ENCODE measurements at places on chromosomes 4 and X.

DNA sequence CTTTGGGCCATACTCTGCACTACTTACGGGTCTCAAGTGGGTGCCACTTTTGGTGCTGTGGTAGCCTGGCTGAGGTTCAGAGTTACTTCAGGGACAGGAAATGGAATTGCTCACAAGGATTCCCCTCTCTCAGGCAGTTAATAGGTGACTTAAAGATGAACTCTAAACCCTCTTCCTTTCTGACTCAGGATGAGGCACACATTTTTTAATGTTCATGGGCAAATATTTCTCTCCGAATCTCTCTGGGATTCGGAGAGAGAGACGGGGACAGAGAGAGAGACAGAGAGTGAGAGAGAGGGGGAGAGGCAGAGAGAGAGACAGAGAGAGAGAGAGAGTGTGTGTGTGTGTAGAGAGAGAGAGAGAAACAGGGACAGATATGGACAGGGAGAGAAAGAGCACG, 79.8 kb downstream of the NYX start:
- no peak overlapping the region for H3K27ac ChIP-seq
- H3K36me3 ChIP-seq, result no peaks in the 10 kb centered on the region
- no peak overlapping the region for H3K4me3 ChIP-seq
- DNase-seq, result no peak

DNA sequence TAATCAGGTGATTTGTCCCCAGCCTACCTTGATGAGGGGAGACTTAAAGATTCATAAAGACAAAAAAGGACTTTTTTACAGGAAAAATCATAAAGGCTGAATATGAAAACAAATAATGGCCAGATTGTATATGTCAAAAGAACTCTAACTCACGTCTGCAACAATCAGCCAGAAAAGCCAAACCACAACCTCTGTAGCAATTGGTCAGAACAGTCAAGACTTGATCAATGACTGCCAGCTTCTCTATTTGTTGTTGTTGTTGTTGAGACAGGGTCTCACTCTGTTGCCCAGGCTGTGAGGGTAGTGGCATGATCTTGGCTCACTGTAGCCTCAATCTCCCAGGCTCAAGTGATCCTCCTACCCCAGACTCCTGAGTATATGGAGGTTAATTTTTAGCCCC, 35.9 kb upstream of the PPA2 start:
- H3K4me3 ChIP-seq, result no peak overlapping the region
- H3K36me3 ChIP-seq, result no peaks in the 10 kb centered on the region
- H3K4me1 ChIP-seq, result no peaks in the 10 kb centered on the region
- H3K27ac ChIP-seq, result no peak overlapping the region
- DNase-seq, result no peak

DNA sequence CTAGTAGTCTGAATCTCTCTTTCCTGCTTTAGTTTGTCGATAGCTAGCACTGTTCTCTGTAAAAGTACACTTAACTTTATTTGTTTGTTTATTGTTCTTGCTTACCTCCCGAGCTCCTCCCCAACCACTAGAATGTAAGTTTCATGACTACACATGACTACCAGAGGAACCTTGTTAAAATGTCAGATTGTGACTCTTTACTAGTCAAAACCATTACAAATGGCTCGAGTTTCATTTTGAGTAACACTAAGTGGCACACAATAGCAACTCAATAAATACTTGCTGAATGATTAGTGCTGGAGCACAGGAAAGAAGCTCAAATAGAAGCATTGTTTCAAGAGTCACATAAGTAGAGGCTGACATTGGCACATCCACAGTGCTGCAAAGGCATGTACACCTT, 116.1 kb downstream of the MAPK10 start:
- H3K4me1 ChIP-seq, result no peaks in the 10 kb centered on the region
- no peaks in the 10 kb centered on the region for H3K27me3 ChIP-seq
- no peak for DNase-seq

GRCh38 chr4:128347930-128348660, 60.5 kb upstream of the PGRMC2 start:
- no peaks in the 10 kb centered on the region for H3K4me1 ChIP-seq
- H3K4me3 ChIP-seq, result no peak overlapping the region
- H3K27ac ChIP-seq, result no peak overlapping the region
- H3K27me3 ChIP-seq, result no peaks in the 10 kb centered on the region
- no peaks in the 10 kb centered on the region for H3K36me3 ChIP-seq

DNA sequence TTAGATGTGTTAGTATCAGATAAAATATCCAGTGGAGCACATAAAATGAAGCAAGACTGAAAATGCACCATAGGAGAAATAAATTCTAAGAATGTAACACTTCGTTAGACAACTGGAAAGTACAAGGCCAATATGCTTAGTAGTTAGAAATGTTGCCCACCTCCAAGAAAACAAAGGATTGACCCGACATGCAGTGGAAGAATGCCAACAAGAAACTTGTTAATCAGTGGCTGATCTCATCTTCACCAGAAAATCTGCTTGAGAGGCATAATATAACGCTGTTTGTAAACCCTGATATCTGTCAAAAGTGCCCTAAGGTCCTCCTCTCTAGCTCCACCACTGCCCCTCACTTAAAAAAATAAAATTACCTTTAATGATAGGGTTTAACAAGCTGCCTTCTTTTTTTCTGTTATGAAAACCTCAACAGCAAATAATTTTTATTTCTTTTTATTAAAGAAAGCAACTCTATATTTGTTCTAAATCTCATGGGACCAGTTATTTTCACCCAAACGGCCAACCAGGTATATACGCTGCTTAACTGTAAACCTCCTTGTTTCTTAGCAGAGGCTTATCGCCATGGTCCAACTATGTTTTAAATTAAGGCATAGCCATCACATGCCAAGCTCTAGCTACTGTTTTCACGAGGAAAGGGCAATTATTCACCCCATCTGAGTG, 1.8 kb downstream of the RASGEF1B start:
- peak; percentile 51 for DNase-seq
- no peaks in the 10 kb centered on the region for H3K27me3 ChIP-seq
- no peaks in the 10 kb centered on the region for H3K36me3 ChIP-seq
- peak overlapping the region; percentile 83 for H3K4me3 ChIP-seq

GRCh38 chr4:5124876-5125275, 73.6 kb downstream of the STK32B start:
- H3K27ac ChIP-seq, result no peak overlapping the region
- no peaks in the 10 kb centered on the region for H3K4me1 ChIP-seq
- H3K27me3 ChIP-seq, result no peaks in the 10 kb centered on the region
- peak; percentile 28 for DNase-seq

DNA sequence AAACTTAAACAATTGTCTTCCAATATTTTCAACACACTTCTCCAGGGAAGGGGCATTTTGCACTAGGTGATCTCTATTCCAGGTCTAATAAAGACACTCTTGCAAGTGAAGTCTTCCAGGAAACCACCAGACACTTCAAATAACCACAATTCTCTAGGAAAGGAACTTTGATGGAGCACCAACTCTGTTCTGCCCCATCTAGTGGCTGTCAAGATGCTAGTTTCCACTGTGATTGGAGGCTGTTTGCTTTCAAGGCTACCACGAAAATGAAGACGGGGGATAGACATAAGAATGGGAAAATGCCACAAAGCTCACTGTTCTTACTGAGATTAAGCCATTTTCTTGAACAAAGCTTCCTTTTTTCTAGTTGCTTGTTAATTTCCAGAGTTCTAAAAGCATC, 100.6 kb upstream of the F9 start:
- no peak overlapping the region for H3K4me3 ChIP-seq
- no peaks in the 10 kb centered on the region for H3K36me3 ChIP-seq
- H3K27me3 ChIP-seq, result no peaks in the 10 kb centered on the region

DNA sequence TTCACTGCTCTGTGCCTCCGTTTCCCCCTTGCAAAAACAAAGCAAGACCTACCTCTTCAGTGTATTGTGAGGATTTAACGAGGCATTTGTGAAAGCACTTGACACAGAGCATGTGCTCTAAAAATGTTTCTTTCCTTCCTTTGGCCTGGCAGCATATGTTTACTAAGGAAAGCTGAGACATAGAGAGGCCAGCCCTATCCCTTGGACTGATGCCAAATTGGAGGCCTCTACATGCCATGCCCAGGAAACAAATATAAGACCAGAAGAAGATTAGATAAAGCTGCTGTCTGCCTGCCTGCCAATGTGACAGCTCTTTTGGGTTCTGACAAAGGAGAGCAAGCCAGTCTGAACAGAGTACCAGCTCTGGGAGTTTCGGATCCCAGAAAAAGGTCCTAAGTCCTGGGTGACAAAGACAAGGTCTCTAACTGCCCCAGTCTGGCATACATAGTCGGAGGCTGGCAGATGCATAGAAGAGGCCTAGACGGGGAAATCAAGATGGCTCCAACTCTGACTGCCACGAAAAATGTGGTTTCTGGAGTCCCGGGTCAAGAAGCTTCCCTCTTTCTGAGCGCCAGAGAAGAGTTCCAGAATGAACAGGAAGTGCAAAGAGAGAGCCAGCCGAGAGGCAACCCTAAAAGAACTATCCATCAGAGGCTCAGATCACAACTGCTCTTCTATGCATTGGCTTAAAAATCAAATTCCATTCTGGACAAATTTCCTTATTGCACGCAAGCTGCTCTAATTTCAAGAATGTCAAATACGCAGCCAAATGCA, 25.8 kb downstream of the OTUD6A start:
- H3K4me3 ChIP-seq, result no peak overlapping the region
- H3K4me1 ChIP-seq, result no peaks in the 10 kb centered on the region
- DNase-seq, result no peak

DNA sequence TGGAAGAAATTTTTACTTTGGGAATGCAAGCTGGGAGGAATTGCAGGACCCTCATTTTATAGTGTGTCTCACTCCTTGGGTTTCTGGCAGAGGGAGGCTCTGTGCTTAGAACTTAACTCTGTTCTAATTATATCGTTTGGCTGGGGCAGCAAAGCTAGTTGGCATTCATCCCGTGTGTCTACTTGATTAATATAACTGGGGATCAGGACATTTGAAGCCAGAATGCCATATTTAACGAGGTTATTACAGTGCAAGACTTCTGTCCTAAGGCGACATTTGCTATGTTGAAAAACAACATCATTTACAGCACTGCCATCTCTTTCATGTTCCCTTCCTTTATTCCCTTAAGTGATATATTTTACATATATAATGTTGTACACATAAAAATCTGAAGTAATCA, 179.1 kb upstream of the TBC1D9 start:
- DNase-seq, result no peak
- no peaks in the 10 kb centered on the region for H3K27me3 ChIP-seq
- H3K4me1 ChIP-seq, result no peaks in the 10 kb centered on the region

Measured in mesendoderm (in vitro differentiated cells).